Heart right ventricle (tissue), 16 donors: ENCODE measurements at places on chromosomes 6 and 20. TPM values are rescaled to one million over a fixed set of nuclear protein-coding genes. Genes with fewer than 3 reads are reported as not detected.
A peak's percentile ranks its signal among the peaks of the same experiment; 100 is the strongest.

BPIFB1 gene
- not detected for total RNA-seq

CD24 gene
- 0.87 TPM for total RNA-seq

UBE2V1 gene
- 91.4 TPM for total RNA-seq

PTGIS gene
- 17.8 TPM for total RNA-seq

MYLK2 gene
- total RNA-seq: not detected

PHACTR1 gene
- total RNA-seq: 75.5 TPM

SNX3 gene
- 237 TPM for total RNA-seq

CCR6 gene
- total RNA-seq: not detected

GRCh38 chr6:11730641-11731040 is 48.0 kb downstream of the ADTRP start:
- no peak for DNase-seq

DNA sequence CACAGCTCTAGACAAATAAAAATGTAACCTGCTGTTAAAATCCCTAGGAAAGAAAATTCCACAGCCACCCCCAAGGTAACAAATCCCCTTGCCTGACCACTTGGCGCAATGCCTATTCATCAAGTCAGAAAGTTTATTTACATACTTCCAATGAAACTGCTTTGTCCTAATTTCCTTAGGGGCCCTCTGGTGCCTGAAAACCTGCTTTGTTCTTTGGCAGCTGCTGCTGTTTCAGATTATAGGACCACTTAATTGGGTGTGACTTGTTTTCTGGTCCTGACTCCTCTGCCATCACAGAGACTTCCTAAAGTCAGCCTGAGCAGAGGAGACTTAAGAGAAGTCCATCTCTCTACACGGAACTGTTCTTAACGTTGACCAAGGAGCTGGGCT is 323.6 kb downstream of the UBE3D start:
- no peak for DNase-seq

GRCh38 chr6:103079867-103080266 is 1686.4 kb downstream of the GRIK2 start:
- DNase-seq: no peak

DNA sequence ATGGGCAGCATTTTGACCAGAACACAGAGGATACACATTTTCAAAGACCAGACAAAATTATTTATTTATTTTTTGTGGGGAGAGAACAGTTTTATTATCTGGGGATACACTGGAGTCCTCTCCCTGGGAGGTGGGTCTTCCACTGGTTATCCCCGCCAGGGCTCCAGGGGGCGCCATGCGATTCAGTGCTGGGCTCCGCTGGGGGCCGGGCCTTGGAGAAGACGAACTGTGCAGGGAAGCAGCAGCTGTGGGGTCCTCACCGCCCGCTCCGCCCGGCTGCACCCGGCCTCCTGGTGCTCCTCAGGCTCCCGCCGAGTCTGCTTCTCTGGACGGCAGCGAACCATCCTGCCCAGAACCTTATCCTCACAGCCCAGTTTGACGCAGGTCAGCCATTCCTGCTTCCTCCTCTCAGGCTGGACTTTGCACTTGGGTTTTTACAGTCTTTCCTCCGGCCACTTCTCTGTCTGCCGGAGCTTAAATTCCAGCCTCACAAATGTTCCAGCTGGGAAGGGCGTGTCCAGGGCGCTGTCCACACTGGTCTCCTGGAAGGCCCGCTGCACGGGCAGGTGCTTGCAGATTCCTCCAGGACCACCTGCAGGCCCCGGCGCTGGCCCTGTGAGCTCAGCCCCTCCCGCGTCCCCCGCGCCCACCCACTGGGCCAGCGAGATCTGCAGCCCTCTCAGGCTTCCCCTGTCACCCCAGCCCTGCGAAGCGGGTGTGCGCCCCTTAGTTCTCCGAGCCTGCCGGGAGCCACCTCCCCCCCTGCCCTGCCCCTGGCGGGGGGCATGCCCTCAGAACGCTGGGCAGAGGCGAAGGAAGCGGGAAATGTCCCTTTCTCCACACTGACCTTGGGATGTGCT is 1830.0 kb upstream of the DEFB115 start:
- no peak for DNase-seq

DNA sequence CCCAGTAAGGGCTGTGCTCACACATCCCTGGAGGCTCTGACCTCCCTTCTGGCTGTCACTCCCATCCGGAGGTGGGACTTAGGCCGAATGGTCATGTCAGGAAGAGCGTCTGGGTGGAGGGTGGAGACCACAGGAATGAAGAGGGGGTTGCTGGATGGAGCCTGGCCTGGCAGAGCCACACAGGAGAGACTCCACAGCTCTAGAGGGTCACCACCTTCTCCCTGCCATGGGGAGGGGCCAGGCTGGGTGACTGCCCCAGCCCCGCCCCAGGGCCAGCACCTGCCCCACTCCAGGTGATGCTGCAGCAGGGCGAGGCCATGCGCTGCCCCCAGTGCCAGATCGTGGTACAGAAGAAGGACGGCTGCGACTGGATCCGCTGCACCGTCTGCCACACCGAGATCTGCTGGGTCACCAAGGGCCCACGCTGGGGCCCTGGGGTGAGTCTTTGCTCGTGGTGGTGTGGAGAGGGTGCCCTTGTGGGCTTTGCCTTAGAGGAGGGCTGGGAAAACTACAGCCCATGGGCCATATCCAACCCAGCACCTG is 20.6 kb downstream of the RBCK1 start:
- no peak for DNase-seq

DNA sequence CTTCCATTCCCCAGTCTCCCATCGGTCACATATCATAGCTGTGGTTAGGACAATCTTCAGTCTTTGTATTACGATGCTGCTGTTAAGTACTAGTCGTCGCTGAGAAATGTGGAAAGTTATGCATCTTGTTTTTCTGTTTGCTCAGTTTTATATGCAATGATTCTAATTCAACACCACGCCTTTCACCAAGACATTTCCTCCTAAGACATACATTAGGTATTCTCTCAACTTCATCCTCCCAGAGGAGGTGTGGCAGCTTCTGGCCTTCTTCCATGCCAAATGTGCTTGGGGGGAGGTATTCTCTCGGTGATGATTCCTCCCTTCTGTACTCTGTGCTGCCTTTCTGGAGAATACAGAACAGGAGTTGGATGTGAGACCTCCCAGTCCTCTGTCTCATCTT is 66.1 kb downstream of the B4GALT5 start:
- no peak for DNase-seq

DNA sequence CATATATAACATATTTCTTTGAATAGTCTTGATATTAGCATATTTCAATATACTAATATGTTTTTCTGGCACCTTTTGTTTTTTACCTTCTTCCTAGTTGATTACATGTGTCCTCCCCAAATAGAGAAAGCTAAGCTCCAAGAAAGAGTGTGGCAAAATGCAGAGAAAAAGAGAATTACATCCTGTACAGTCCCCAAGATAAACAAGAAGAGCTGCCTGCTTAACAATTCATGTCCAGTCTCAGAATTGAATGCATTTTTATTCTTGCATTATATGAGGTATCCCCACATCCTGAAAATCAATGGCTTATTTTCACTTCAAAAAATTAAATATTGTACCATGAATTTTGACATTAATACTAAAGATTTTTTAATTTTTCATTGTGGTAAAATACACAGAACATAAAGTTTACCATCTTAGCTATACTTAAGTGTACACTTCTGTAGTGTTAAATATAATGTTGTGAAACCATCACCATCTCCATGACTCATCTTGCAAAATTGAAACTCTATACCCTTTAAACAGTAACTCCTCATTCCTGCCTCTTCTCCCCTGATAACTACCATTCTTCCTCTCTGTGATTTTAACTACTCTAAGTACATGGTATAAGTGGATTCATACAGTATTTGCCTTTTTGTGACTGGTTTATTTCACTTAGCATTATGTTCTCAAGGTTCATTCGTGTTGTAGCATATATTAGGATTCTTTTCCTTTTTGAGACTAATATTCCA is 490.3 kb downstream of the COL12A1 start:
- DNase-seq: no peak

- no peak for DNase-seq
These were observed 43.6 kb downstream of the SOD2 start for GRCh38 chr6:159649441-159649840.

DNA sequence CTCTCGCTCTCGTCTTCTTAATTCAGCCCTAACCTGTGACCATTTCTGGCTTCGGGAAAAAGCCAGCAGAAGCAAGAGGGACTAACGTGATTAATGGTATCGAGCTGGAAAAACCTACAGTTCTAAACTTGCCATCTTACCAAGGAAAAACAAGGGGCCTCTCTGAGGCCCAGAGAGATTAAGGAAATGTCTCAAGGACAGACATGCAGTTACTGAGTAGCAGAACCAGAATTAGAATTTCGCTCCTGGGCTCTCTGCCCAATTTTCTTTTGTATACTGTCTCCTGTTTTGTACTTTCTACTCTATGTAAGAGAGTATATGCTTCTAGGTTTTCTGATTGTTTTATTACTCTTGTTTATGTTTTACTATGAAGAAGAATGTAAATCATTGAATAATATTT is 67.8 kb upstream of the LTV1 start:
- DNase-seq: peak; percentile 12

- no peak for DNase-seq
These were observed 32.7 kb downstream of the PLN start for GRCh38 chr6:118580585-118581419.

- no peak for DNase-seq
These were observed 65.1 kb upstream of the CDH4 start for GRCh38 chr20:61186771-61187472.

- DNase-seq: no peak
These were observed 51.3 kb downstream of the EFCAB8 start for GRCh38 chr20:32909896-32910571.

DNA sequence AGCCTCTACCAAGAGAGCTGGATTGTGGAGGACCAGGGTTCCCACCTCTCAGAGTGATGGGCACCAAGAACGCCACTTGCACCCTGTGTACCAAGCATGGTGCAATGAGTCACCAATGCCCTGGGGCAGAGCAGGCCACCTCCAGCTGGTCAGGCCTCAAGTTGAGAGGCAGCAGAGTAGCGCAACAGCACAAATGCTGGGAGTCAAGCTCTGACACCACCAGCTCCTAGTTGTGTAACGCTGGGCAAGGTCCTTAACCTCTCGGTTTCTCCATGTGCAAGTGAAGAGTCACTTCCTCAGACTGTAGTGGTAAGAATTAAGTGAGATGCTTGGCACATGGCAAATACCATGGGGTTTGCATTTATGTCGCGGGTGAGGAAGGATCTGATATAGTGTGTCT is 25.6 kb downstream of the GFOD1 start:
- DNase-seq: no peak

DNA sequence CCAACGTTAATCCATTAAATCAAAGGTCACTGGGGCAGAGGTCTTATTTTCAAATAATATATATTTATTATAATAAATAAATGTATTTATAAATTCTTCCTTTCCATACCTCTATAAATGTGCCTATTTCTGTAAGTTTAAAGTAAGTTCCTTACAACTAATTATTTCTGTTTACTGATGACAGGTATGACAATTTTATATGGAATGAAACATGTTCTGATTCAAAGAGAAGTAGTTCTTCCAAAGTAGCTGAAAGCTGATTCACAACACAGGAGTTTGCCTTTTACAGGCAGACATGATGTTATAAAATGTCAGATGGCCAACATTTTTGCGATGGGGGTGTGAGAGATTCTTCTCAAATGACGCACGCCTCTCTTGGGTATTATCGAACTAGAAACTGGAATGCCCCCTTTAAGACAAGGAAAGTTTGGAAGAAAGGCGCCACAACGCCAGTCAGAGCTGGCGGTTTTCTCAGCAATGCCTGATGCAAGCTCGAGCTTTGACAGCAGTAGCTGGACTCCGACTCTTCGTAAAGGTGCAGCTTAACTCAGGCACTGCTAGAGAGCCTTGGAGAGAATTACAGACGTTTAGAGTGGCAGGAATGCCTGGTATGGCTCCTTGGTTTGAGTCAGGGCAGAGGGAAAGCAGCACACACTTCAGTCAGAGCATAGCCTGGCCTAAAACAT is 92.1 kb downstream of the FOXC1 start:
- no peak for DNase-seq

DNA sequence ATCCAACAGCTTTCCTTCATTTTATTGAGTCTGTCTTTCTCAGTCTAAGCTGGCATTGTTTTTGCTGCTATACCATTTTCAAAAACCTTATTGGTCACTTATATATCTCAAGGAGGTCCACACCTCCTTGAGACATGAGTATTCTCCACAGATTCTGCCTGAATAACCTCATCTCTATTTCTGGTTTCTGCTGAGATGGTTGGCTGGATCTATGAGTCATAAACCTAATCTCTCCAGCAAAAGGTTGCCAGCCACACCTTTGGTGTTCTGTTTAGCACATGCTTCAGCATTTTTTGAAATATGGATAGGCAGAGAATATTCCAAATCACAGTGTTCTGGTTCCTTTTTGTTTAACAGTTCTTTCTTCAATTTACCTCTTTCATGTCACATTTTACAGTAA is 40.8 kb upstream of the TMEM244 start:
- no peak for DNase-seq
